Colonic mucosa (tissue), 4 donors: ENCODE measurements at places on chromosomes 5 and 9. TPM values are rescaled to one million over a fixed set of nuclear protein-coding genes. Genes with fewer than 3 reads are reported as not detected.

- DNase-seq: peak; percentile 34
These were observed at the start of gene LIX1 for GRCh38 chr5:97142521-97143254. TSS of gene LIX1 (minus strand) at chr5:97142611. CDS start at chr5:97142576, 35 bp downstream.

The PPIC gene
- total RNA-seq: 84.8 TPM

The MYMK gene
- total RNA-seq: not detected

GRCh38 chr5:159620853-159621540 is 290.7 kb upstream of the IL12B start:
- no peak for DNase-seq
